ENCODE measurements at places on chromosomes 13 and 19. TPM values are rescaled to one million over a fixed set of nuclear protein-coding genes. Genes with fewer than 3 reads are reported as not detected.

The SKA3 gene
- 12.5 TPM for total RNA-seq

The CPAMD8 gene
- 23.7 TPM for total RNA-seq

The ZNF44 gene
- 4.0 TPM for total RNA-seq

DNA sequence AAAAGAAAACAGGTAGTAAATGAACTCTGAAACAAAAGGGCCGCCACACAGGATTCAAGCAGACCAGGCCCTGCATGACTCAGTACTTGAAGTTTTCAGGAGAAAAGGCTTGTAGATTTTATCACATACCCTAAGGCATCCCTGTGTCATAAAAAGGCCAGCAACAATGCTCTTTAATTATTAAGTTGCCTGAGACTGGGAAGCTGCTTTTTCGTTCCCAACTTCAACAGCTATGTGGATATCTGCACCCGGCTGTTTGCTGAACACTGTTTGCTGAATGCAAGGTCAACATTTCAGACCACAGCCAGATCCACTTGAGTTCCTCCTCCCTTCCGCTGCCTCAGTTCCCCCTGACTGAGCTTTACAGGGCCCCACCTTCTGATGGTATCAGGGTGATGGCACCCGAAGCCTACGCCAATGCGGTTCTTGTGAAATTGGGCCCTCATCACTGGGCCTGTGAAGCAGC, 6.1 kb upstream of the ECH1 start:
- peak; percentile 97 for DNase-seq

DNA sequence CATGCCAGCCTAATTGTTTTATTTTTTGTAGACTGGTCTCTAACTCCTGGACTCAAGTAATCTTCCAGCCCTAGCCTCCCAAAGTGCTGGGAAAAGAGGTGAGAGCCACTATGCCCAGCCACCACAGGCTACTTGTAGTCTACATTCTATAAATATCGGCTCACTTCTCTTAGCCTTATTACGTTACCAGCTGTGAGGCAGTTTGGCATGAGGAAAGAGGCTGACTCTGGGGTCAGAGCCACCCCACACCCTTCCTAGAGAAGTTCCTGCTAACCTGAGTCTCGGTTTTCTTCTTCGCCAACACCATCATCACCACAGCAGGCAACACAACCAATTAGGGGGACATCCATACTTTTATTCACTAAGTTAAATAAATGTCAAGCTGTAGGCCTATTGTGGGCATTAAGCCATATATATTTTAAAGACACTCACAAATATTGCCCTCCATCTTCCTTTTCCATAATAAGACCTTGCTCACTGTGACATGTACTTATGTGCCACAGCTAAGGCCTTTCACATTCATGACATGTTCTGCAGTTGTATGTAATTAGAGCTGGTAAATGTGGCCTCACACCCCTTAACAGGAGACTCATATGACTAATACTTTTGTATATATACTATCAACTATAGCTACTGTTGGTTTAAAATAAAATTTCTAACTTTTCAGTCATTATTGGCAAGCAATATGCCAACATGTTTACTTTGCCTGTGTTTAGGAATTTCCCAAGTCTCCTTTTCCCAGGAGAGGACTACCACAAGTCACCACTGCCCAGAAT, 5.7 kb downstream of the SLC25A30 start:
- DNase-seq = no peak

- DNase-seq = no peak
These were observed 420.4 kb downstream of the NDFIP2 start for GRCh38 chr13:79901336-79901735.
